ENCODE measurements at places on chromosomes 7 and 10.

- DNase-seq = no peak
These were observed 103.1 kb upstream of the PLXDC2 start for GRCh38 chr10:19713159-19713558.

- DNase-seq = no peak
These were observed 18.2 kb upstream of the INMT start for GRCh38 chr7:30733691-30734090.

DNA sequence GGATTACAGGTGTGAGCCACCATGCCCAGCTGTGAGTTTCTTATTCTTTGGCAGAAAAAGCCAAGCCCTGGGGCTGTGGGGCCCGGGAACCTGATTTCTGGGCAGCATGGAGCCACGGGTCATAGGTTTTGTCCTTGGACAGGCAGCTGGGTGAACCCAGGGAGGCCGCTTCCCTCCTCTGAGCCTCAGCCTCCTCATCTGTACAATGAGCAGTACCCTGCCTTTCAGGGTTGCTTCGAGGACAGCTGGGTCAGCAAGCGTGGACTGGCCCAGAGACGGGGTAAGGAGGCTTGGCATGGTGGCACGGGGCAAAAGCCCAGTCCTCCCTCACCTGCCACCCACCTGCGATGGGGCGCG lies 84.1 kb upstream of the GNA12 start:
- no peak for DNase-seq

DNA sequence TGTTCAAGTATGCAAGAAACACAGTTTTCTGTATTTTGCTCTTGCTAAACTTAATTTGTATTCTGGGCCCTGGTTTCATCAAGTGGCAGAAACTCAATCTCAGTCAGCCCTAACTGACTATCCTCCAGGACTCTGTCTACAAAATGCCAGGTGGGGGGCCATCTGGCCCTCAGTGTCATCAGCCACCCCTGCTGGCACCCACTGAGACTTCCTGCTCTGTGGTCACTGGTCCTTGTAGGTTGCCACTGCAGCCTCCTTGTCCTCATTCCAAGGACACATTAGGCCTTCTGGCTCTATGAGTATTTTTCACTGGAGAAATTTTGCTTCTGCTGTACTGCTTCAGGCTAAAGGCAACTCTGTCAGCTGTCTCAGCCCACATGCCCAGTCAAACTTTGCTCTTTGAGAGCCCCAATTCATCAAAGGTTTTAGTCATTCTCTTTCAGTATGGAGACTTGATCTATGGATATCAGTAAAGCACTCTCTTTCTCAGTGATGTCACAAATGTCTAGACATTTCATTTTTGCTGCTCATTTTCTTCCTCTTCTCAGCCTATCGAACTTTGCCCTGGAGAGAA lies 163.6 kb downstream of the KCND2 start:
- no peak for DNase-seq

DNA sequence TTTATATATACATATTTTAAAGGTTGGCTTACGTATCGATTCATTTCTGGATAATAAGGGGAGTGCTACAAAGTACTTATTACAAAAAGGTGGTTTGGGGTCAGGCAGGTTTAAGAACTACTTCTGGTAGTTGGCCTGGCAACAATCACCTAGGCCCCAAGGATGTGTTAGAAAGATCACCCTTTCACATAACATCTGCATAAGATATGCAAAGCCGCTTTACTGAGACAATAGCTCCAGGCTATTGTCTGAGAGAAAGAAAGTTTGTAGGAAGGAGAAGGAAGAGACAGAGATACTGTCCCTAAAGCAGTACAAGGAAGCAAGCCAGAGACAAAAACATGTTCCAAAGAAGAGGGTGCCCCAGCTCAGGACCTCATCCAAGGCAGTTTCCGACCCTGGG lies 6.2 kb downstream of the PAXIP1 start:
- no peak for DNase-seq

GRCh38 chr10:48901319-48901718 lies 38.3 kb downstream of the LRRC18 start:
- DNase-seq = no peak

DNA sequence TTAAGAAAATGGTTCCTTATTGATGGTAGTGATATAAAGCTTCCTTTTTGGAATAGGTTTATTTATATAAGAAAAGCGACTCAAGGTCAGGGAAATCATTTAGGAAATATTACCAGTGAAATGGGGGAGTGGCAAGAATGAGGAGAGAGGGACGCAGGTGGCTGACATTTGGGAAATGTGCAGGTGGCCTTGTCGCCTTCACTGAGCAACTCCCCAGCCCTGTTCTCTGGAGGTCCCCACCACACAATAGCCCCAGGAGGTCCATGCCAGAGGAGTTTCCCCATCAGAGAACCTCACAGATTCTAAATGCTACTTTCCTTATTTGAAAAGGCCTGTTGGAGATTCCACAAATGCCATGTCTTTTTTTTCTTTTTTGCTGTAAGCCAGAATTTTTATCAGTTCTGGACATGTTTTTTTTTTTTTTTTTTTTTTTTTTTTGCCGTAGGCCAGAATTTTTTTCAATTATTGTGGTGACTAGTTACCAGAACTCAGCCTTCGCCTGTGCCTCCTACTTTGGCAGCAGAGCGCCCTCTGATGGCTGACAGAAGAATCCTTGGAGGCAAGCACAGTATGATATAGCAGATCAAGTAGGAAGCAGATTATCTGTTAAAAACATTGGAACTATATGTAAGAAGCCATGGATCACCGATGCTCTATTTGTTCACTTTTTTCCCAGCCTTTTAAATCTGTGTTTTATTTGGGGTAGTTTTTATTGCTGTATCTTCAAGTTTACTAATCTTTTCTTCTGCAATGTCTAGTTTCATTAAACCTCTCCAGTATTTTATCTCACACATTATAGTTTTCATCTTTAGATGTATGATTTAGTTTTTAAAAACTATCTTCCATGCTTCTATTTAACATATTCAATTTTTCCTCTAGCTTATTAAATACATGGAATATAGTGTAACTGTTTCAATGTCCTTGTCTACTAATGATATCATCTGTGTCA lies 18.6 kb downstream of the OPALIN start:
- peak; percentile 62 for DNase-seq

GRCh38 chr7:133529861-133530260 lies 277.0 kb downstream of the EXOC4 start:
- DNase-seq = no peak

DNA sequence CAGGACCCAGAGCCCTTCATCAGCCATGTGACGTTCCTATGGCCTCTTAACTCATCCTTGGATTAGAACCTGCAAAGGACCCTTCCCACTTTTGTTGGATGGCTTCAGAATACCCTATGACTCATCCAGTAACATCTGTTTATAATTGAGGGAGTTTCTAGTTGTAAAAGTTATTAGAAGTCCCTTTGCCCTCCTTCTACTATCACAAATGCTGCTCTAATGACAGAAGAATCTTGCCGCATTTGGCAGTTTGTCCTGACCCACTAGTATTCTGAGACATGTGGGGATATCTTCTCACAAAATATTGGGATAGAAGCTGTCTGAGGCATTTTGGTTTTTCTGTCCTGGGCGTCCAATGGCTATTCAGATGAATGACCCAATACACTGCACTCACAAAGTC lies 251.8 kb upstream of the TMEM72 start:
- DNase-seq = no peak

DNA sequence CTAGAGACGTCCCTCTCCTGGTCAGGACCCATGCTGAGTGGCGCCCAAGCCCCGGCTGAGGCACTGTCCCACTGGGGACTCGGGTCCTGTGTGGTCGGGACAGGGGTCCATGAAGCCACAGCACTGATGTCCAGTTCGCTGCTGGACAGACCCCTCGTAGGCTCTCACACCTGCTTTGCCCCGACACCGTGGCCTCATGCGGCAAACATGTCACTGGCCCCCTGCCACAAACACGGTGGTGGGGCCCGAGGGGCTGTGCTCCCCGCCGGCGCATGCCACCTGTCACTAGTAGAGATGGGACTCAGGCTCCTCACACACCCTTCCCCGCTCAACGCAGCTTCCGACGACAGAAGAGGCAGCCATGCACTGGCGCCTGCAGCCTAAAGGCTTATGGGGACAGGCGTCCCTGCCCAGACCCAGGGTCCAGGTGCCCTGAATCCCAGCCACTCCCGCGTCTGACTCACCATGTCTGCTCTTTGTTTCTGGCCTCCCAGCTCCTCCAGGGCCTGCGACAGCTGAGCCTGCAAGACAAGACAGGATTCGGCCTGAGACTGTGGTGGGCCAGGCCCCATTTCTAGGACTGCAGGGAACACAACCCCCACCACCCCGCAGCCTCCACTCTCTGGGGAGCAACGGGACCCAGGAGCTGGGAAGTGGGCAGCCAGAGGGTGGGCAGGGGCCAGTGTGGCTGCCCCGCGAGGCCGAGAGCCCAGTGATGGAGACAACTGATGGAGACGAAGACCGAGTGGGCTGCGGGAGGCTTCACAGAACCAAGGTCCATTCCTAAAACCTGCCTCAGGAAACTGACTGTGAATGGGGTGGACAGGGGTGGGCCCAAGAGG lies 230.9 kb downstream of the MAD1L1 start:
- no peak for DNase-seq

- DNase-seq = no peak
These were observed 34.8 kb upstream of the AGR2 start for GRCh38 chr7:16839646-16840045.

GRCh38 chr10:3270577-3271316 lies 98.2 kb upstream of the PITRM1 start:
- no peak for DNase-seq

GRCh38 chr10:96046546-96046945 lies 3.2 kb downstream of the CCNJ start:
- no peak for DNase-seq

GRCh38 chr7:21064698-21065648 lies 278.3 kb upstream of the SP8 start:
- DNase-seq = no peak

- peak; percentile 12 for DNase-seq
These were observed 607.2 kb upstream of the MGMT start for GRCh38 chr10:128859738-128860386.

- no peak for DNase-seq
These were observed 268.5 kb upstream of the NPSR1 start for GRCh38 chr7:34389332-34390078.

DNA sequence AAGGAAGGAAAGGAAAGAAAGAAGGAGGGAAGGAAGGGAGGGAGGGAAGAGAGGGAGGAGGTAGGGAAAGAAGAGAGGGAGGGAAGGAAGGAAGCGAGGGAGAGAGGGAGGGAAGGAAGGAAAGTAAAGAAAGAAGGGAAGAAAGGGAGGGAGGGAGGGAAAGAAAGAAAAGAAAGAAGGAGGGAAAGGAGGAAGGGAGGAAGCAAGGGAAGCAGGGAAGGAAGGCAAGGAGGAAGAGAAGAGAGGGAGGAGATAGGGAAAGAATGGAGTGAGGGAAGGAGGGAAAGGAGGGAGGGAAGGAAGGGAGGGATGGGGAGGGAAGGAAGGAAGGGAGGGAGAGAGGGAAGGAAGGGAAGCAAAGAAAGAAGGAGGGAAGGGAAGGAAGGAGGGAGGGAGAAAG lies 65.8 kb downstream of the MAP3K8 start:
- no peak for DNase-seq

- DNase-seq = no peak
These were observed 33.1 kb downstream of the RAB18 start for GRCh38 chr10:27537166-27537565.

DNA sequence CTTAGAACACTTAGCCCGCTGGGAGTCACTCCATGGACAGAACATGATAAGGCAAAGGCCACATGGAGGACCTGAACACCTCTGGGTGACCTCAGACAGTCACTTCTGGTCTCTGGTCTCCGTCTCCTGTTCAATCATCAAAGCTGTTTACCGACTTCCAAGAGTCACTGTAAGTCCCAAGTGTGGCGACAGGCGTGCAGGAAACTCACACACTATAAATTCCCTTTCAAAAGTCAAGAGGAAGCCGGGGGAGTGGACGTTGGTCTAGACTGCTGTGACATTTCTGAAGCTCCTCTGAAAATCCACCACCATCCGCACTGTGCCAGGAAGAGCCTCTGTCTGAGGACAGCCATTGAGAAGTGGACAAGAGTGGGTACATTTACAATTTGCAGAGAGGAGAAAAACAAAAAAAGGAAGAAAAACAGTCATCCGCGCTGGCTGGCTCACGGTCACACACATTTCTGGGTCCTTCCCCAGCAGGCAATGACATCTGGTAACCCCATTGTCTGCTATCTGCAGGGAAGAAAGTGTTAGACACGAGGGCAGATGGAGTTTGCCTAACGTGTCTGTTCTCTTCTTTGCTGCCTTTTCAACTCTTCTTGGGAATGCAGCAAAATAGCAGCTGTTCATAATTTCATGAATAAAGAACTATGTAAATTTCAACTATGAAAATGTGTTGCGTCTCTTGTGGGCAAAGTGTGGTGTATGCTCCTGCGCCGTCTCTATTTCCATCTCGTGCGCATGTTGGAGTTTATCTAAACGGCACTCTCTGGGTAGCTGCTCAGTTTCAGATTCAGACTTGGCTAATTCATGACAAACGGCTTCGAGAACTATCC lies 32.9 kb upstream of the CUX1 start:
- DNase-seq = no peak

DNA sequence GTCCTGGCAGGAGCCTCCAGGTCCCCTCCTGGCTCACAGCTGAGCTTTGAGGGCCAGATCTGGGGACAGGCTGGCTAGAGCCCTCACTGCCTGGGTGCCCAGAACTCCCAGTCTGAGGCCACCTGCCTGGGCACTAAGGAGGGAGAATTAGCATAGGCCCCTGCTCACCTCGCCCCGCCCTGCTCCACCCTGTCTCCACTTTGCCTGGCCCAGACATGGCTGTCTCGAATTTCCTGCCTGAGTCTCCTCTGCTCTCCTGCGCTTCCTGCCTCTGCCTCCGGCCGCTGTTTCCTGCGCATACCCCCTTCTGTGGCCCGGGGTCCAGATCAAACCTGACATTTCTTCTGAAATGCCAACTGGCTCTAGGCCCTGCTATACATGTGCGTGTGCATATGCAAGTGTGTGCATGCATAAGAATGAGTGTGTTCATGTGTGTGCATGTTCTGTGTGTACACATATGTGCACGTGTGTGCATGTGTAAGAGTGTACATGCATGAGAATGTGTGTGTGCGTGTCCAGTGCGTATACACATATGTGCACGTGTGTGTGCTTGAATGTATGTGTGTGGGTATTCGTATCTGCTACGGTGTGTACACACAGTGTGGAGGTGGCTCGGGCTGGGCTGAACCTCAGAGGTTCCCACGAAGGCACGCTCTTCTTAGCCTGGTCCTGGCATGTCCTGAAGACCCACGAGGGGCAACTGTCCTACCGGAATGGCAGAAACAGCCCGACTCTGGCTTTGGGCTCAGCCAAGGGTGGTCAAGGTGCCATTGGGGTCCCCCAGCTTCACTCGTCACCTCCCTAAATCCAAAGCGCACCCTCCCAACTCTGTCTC lies 64.9 kb downstream of the MYL10 start:
- DNase-seq = no peak

- DNase-seq = no peak
These were observed 62.0 kb downstream of the VSTM4 start for GRCh38 chr10:49053053-49053997.

DNA sequence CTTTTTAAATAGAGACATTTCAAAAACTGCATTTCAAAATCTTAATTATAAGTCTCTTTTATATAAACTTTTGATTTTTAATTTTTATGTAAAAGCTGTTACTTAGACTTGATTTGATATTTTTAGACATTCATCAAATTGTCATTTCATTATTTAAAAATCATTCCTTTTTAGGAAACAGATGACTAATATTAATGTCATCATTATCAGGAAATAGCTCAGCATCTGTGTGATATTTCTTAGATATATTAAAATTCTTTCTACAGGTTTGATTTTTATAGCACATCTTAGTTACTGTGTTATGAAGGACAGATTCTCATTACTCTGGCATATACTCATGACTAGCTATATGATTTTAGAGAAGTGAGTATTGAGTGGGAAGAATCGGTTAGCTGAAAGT lies 17.2 kb downstream of the RUNDC3B start:
- DNase-seq = no peak
